WTC11 (cell line): ENCODE measurements at places on chromosomes 5 and 9.

GRCh38 chr9:134439368-134439784, 113.1 kb downstream of the RXRA start:
- DNase-seq: no peak

GRCh38 chr9:135961811-135962695, 880 bp upstream of the UBAC1 start:
- DNase-seq: no peak

DNA sequence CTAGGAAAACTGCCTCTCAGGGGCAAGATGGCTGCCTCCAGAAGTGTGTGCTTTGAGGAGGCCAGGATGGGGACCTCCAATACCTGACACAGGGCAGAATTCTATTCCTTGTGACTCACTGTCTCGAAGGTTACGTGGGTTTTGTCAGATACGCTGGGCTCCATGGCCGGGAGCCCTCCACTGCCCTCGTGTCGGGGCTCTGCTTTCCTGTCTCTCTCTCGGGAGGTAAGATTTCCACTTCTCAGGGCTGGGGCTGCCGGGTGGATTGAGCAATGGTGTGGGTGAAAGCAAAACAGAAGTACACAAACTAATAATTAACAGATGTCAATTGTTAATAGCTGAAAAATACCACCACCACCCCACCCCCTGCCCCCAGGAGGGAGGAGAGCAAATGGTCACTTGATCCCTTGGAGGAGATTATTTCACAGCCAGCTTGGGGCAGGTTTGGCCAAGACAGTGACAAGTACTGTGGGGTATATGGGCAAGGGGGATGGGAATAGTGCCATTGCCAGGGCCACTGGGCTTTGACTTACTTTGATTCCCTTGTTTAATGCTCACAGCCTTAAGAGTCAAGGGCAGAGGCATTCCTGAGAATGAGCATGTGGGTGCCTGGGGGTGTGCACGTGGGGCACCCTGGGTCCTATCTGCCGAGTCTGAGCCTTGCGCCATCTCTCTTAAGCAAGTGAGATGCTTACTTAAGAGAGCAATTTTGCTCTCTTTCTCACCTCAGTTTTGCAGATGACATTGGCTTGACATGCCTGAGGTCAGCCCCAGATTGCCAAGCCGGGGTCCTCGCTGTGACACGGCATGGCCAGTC, 28.8 kb upstream of the DAB2IP start:
- DNase-seq: no peak

GRCh38 chr9:107970726-107971125, 481.2 kb upstream of the KLF4 start:
- no peak for DNase-seq

DNA sequence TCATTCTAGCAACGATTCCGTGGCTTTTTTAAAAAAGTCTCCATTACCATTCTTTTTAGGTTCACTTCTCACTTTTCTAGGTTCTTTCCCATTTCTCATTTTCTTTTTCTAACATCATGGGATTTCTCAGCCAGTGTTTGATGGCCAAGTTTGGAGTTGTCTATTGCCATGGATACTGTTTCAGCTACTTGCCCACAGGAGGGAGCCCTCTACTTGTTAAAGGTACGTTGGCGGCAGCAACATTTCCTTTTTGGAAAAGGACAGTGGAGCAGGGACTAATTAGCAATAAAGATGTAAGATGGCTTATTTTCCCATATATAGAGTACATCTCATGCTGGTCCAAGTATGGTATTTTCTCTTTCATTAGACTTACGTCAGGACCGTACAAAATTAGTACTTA, 2257.5 kb upstream of the C9orf72 start:
- DNase-seq: peak; percentile 54

DNA sequence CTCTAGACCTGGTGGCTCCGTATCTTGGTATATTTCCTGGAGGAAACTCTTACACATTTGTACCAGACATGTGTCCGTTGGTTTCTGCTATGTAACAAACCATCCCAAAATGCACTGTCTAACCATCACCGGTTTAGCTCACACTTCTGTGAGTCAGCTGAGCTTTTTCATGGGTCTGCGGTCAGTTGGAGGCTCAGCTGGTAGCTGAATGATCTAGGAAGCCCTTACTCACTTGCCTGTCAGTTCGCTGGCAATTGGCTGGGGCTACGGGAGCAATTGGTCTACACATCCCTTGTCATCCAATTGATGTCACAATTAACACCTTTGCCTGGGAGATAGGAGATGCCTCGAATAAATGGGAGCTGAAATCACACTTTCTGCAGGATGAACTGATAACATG, 11.6 kb upstream of the WHRN start:
- no peak for DNase-seq

GRCh38 chr5:13536933-13537332, 407.6 kb downstream of the DNAH5 start:
- DNase-seq: no peak

- no peak for DNase-seq
Observed at GRCh38 chr9:87197349-87198130, 250.2 kb upstream of the GAS1 start.

- DNase-seq: no peak
Observed at GRCh38 chr5:96189028-96189826, 227.6 kb upstream of the ELL2 start.

DNA sequence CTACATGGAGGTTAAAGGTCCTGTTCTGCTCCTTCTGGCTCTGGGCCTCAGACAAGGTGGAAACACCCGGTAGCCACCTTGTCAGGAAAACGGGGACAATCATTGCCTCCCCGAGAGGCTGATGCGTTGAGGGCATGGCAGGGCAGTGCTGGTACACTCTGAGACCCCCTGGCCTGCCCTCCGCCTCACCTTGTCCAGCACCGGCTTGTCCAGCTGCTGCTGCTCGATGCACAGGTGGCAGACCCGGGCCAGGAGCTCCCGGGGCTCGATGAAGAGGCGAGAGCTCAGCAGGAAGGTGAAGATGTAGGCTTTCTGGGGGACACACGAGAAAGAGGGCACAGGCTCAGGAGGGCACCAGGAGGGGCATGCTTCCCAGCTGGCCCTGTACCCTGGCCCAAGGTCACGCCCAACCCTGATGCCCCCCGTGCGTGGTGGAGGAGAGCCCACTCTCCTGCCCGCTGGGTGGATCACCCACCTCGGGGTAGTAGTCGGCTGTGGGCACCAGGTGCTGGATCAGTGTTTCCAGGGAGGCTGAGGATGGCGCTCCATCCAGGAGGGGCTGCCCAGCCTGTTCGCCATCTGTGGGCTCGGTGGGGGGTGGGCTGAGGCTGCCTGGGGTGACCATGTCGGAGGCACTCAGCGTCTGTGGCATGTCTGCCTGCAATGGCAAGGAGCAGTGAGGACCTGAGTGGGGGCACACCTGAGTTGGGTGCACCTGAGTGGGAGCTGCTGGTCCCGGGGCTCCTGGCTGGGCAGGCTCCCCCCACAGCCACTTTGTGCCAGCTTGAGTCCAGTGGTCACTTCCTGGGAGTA, 66.0 kb upstream of the RNF130 start:
- DNase-seq: no peak

- DNase-seq: no peak
Observed at GRCh38 chr9:36924071-36924470, 110.0 kb downstream of the PAX5 start.

GRCh38 chr5:114857941-114858551, 311.7 kb downstream of the TRIM36 start:
- DNase-seq: peak; percentile 19

DNA sequence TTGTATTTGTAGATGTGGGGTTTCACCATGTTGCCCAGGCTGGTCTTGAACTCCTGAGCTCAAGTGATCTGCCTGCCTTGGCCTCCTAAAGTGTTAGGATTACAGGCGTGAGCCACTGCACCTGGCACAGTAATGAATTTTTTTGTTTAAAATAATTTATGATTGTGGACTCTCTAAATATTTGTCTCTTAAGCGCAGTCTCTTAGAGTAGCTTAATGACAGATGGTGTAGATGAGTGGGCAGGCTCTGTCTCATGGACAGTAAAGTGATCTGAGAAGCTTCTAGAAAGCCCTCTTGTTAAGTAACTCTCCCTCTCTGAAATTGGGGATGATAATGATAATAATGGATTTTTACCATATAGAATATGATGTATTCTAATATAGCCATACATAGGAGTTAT, 47.5 kb upstream of the KIAA1958 start:
- no peak for DNase-seq

DNA sequence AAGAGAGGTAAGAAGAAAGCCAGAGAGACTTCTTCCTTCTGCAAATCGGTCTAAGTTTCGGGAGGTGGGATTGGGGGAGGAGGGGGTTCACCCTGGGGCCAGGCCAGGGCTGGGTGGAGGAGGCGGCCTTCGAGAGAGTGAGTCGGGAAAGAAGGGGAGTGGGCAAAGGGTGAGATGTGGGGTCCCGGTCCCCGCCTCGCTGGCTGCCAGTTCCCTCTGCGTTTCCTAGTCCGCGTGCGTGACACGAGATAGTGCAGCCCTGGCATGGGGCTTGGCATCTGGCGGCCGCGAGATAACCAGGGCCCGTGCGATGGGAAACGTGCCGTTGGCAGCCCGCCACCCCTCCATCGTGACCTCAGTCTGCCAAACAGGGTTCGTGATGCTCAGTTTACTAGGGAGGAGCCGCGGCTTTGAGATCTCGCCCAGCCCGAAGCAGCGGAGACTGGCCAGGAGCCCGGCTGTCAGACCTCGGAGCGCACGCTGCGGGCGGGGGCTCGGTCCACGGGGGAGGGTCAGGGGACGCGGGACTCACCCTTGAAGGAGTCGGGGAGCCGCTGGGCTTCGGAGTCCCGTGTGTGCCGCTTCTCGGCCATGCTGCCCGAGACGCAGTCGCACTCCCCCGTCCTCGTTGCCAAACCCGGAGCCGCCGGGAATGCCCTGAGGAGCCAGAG, at the start of gene STOM:
Gene STOM (minus strand): TSS at position 656 of the 671 bp plus-strand sequence. CDS start 63 bp downstream, at position 593.
- no peak for DNase-seq

GRCh38 chr5:148476302-148476701, 92.5 kb downstream of the FBXO38 start:
- no peak for DNase-seq

- DNase-seq: peak; percentile 99
Observed at GRCh38 chr9:128412120-128412790, 8.4 kb upstream of the CERCAM start.

DNA sequence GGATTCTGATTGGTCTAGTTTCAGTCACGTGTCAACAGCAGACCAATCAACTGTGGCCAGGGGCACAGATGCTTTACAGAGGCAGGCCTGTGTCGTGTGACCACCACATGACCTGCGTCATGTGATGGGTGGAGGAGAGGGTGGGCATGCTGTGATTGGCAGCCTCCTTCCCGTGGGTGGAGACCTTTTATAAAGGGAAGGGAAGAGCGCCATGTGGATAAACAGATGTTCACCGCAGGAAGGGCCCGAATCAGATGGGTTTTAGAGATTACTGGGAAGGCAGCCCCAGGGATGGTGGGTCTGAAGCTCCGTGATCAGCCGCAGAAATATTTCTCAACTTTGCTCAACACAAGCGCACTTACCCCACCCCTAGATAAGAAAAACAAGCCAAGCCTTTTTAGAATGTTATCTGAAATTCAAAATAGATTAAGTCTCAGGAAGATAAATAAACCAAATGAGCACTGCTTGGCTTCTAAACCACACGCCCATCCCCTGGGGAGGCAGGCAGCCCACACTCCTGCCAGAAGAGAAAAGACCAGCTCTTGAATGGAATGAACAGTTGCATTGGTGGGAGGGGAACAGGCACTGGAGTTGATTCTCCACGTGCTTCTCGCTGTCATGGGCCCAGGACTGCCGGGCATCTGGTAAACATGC, 43.6 kb downstream of the ROPN1L start:
- DNase-seq: no peak

DNA sequence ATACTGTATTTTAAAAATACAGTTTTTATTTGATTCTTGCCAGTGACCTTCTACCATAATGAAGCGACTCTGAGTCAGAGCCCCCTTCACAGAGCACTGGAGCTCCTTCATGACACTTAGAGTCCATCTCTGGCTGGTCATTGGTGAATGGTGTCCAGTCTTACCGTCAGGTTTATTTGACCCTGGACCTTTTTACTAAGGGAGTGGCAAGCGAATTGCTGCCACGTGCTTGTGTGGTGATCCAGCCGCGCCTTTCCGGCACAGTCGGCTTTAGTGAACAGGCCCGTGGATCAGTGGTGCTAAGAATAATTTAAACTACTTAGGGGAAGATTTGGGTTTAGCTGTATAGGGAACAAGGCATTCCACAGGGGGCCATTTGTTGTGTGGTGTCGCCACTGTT, 48.5 kb downstream of the PRRC2B start:
- DNase-seq: no peak

DNA sequence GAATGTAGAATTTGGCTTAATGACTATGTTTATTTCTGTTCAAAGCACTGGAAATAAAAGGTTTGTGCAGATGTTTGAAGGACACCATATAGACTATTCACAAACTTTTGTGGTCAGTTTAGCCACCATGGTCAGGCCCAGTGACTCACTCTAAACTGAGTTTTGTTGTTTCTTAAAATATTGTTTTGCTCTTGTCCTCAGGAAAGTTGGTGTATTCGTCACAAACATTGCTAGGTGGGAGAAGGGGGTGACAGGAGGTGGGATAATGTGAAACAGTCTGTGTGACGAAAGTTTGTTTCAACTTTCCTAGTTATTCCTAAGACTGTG, 35.0 kb upstream of the LIFR start:
- DNase-seq: no peak

DNA sequence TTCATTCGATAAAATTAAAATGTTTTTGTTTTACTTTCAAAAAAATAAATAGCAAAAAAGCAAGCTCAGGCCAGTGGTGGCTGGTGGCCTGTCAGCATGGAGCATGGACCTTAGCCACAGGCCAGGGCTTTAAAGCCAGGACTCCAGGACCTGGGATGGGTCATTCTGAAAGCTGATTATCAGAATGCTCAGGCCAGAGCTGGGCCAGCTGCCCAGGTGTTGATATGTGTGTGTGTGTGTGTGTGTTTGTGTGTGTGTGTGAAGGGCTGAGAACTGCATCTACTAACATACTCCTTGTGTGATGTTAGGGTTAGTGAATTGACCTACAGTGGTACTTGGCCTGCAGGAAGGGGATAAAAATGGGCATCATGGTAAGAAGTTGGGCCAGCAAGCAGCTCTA, 21.5 kb downstream of the PALM2AKAP2 start:
- DNase-seq: no peak

DNA sequence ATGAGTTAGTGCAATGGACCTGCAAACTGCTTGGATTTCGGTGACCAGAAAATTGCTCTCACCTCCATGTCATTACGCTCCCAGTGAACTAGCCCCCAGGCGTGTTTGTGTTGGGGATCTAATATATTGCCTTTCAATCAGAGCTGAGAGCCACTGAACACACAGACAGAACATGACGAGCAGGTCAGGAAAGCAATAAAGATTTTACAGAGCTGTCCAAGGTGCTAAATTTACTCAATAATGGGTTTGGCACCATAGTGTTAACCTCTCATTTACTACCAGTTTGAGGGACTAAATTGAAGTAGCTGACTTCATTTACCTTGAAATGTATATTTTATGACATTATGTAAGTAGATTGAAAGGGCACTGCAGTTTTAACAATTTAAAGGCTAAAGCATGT, 383.0 kb downstream of the EBF1 start:
- DNase-seq: no peak

- DNase-seq: no peak
Observed at GRCh38 chr5:31598640-31599611, 40.0 kb upstream of the PDZD2 start.

DNA sequence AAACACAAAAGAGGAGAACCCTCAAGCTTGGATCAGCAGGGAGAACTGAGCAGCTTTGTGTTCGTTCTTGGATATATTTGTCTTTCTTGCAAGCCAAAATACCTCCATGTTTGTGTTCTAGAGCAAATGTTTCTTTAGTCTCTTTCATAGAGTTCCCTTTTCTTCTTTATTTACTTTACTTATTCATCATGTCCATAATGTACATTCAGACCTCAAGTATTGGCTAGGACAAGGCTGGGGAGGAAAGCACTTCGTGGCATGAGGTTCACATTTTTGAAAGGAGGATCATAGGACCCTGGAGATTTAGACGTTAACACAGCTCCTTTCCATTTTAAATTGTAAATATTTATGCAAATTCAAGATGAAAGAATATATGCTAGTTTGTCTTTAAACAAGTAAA, 590.2 kb upstream of the MEF2C start:
- no peak for DNase-seq
